ENCODE measurements at places on chromosomes 4 and X. TPM values are rescaled to one million over a fixed set of nuclear protein-coding genes. Genes with fewer than 3 reads are reported as not detected.

DNA sequence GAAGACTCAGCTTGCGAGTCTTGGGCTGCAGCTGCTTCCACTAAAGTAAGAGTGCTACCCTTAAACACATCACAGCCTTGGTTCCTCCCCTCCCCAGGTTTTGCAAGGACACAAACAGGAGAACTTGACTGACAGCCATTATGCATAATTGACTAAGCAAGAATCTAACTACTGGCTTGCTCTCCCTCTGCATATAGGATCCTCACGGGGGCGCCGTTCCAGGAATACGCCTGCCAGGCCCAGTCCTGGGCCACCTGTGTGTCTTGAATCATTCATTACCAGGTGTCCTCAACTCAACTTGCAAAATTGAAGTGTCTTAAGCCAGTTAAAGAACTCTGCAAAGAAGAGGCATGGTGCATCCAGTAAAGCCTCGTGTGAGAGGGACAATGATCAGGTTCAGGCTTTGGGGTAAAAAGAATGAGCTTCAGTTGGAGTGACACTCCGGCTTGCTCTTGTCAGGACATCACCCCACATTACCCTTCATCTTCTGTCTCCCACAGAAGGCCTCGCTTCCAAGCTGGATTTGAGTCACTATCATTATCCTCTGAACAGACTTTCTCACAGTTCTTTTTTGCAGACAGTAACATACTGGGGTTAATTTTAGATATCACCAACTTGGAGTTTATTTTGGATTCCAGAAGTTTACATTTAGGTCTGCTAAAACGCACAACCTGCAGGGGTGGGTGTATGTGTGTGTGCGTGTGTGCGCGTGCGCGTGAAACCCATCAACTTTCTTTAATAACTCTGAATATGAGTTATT is 273.5 kb upstream of the HS3ST1 start:
- DNase-seq: no peak

DNA sequence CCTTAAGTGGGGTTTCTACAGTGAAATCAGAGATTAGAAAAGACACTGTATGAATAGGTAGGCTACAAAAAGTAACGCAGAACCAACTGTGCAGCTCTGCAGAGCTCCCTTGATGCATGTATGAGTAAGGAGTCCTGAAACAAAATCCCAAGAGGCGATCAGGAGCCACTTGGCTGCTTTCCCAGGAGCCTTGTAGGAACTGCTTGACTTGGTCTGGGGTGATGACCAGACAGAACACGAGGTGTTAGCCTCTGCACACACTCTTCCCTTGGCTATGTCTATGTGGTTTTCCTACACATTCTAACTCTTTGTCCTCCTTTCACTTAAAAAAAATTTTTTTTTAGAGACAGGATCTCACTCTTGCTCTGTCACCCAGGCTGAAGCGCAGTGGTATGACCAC is 22.8 kb upstream of the AP1S2 start:
- peak; percentile 81 for DNase-seq

DNA sequence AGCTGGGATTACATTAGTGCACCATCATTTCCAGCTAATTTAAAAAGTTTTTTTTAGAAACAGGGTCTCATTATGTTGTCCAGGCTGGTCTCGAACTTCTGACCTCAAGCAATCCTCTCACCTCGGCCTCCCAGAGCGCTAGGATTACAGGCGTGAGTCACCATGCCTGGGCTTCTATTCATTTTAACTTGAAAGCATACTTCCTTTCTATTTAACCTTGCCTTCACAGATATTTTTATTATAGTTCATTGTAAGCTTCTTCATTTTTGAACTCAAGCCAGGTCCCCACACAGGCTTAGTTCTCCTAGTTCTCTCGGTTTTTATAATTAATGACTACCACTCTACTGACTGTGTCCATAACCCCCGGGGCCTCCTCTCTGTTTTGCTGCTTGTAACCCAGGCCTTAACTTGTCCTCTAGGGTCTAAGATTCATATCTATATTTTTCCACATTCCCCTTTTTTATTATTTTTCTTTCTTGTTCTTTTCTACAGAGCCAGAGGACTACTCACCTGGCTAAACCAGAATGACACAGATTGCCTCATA is 50.7 kb downstream of the SNX12 start:
- no peak for DNase-seq

DNA sequence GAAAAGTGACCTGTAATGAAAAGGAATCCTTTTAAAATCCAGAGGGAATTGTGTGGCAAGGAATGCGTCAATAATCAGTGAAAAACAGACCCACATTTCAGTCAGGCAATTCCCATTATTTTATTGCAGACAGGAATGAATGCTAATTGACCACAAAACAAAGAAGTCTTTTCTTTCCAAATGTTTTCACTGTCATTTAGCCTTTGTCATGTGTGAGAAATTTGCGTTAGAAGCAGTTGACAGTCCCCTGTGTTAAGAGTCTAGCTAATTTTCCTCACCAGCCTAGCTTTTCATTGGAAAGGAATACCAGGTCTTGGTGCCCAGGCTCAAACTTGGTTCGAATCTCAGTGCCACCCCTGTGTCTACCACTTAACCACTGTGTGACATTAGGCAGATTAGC is 83.4 kb downstream of the KIT start:
- DNase-seq: no peak

GRCh38 chr4:147236806-147237205 is 244.1 kb upstream of the EDNRA start:
- DNase-seq: no peak

DNA sequence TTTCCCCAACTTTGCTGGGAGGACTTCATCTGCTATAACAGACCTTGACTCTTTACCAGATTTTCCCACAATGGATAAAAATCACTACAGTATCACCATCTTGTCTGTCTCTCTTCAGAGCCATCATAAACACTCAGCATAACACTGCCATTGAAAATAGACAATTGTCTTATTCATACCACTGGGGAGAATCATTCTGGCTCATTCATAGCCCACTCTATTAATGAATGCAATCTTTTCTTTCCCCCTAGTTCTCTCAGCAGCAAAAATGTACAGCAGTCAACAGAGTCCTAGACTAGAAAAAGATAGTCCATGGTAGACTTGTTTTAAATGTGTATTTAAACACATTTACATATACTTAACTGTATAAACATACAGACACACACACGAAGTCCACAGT is 19.2 kb downstream of the SLC9A7 start:
- no peak for DNase-seq

Gene GRK4
- total RNA-seq: 4.7 TPM

DNA sequence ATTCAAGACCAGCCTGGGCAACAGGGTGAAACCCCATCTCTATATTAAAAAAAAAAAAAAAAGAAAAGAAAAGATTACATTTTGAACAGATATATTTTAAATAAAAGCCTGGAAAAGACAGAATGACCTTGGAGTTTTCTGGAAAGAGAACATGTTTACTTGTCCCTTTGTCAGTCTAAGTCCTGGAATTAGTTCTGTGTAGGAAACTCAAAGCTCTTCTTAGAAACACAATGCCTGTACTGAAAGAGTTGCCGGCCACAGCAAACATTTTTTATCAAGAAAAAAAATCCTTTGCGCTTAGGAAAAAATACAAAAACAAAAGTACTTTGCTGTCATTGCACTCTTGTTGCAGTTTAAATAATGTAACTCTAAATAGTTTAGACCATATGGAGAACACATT is 59.6 kb downstream of the SMIM31 start:
- no peak for DNase-seq

DNA sequence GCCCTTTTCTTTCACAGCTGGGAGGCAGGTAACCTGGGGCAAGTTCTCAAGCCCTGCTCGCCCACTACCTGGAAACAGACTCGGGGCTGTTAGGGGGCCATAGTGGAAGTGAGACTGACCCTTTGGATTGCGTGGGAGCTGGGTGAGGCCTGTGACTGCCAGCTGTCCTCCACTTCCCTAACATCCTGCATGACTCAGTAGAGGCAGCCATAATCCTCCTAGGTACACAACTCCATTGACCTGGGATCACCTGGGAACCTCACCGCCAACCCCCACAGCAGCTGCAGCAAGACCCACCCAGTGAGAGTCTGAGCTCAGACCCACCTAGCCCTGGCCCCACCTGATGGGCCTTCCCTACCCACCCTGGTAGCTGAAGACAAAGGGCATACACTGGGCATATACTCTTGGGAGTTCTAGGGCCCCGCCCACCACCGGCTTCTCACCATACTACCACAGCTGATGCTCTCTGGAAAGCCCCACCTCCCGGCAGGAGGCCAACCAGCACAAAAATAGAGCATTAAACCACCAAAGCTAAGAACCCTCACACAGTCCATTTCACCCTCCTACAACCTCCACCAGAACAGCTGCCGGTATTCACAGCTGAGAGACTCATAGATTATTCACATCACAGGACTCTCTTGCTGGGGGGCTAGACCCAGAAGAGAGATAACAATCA is 61.1 kb upstream of the DCTD start:
- no peak for DNase-seq

Gene TMEM164
- 12.7 TPM for total RNA-seq

DNA sequence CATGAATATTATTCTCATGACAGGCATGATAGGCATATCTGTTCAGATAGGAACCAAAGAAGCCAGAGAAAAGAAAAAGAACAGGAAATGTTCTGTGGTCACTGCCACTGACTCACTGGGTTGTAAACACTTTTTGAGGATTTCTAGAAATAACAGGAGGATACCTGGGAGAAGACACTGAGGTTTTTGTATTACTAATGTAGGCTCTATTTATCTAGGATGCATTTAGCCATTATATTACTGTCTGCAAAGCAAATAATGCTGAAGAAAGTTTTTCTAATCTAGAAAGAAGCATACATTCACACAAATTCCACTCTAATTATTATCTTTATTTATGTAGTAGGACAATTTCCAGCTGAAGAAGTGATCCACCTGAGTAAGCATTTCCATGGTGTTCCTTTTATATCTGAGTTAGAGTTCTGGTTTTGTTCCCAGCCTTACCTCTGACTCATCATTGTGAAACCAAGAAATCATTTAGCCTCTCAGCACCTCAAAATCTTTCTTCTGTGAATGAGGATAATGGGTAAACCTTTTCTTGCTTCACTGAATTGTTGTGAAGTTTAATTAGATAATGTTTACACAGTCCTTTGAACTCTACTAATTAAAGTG is 40.2 kb upstream of the EPGN start:
- DNase-seq: peak; percentile 98

GRCh38 chrX:16862829-16863228 is 7.3 kb downstream of the RBBP7 start:
- DNase-seq: no peak

GRCh38 chr4:27791640-27792039 is 931.0 kb downstream of the STIM2 start:
- no peak for DNase-seq

- no peak for DNase-seq
Measured at GRCh38 chr4:145490796-145491195, 9.1 kb downstream of the SMAD1 start.

- DNase-seq: peak; percentile 27
Measured at GRCh38 chrX:25144043-25144940, 128.5 kb upstream of the ARX start.

GRCh38 chr4:40507977-40508376 is 121.7 kb downstream of the RBM47 start:
- DNase-seq: peak; percentile 36

DNA sequence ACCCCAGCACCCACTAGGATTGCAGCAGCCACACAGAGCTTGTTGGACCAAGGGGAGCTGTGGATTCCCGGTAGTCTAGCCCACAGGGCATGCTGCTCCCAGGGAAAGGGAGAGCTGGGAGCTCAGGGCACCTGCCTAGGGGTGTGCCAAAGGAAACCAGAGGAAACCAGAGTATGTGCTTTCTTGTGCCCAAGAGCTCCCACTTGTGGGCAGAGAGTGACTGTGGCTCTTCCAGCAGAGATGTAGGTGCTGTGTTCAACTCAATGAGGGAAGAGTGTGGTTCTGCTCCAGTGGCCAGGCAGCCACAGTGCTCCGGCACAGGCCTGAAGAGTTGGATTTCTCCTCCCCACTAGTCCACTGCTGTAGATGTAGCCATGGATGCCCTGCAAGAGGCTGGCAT is 1050.0 kb upstream of the INTU start:
- no peak for DNase-seq

DNA sequence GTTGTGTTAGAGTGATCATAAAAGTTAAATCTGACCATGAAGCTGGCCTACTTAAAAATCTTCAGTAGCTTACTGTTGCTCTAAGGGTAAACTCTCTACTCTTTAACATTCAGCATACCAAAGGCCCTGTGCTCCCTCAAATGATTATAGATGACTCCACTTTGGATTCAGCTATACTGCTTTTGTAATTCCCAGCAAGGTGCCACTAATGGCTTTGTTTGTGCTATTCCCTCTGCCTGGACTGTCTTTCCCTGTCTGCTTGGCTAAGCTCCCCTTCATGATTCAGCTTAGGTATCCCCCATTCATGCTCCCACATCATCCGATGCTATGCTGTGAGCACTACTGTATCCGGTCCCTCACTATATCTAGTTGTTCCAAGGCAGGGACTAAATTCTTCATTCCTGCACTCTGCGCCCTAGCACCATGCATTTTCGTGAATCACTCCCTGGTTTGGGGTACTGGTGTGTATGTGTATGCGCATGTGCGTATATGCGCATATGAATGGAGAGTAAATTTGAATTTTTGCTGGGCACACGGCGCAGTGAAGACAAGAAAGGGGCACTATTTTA is 453 bp upstream of the PBDC1 start:
- DNase-seq: no peak

DNA sequence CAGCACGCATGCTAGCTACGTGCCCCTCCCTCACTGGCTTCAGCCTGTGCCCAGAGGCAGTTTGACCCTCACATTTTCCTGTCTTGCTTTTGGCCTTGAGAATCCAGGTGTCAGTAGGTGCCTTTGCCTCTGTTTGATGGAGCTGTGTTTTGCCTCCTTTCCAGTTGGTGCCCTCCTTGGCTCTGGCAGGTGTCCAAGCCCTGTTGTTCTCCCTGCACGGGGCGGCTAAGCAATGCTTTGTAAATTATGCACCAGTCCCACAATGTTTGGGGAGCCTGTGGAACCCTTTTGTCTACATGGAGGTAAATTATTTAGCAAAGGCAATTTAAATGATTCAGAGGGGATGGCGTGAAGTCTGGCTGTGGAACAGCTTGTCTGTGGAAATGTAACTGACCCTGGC is 202.9 kb upstream of the BOD1L1 start:
- DNase-seq: no peak

GRCh38 chr4:25440478-25441030 is 63.5 kb downstream of the ANAPC4 start:
- no peak for DNase-seq

Gene PAGE2B
- total RNA-seq: not detected

DNA sequence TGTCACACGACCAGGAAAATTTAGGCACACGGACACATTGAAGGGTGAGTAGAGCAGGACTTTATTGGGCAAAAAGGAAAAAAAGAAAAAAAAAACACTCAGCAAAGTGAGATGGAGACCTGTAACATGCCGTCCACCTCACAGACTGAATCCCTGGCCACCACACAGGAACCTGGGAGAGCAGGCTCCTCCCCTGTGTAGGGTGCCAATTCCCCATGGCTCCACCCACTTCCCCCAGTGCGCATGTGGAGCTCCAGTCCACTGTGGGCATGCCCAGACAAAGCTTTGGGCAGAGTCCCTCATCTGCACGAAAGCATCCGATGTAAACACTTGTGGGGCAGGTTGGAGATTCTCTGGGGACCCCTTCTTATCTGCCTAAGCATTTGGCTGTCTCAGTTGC is 23.6 kb upstream of the CBR4 start:
- DNase-seq: no peak

GRCh38 chr4:142314686-142315085 is 531.4 kb downstream of the INPP4B start:
- peak; percentile 26 for DNase-seq
